H9 (cell line): ENCODE measurements at places on chromosomes 6 and 20. TPM values are rescaled to one million over a fixed set of nuclear protein-coding genes. Genes with fewer than 3 reads are reported as not detected.

CALHM4 gene
- not detected in 2 replicates for total RNA-seq

NHLRC1 gene
- 1.0 and 1.5 TPM in 2 replicates for total RNA-seq

CAP2 gene
- total RNA-seq = 11.5 and 11.9 TPM in 2 replicates

CLIC1 gene
- total RNA-seq = 265 and 266 TPM in 2 replicates

SS18L1 gene
- 18.8 and 22.2 TPM in 2 replicates for total RNA-seq

GRCh38 chr6:61989616-61990015 is 296.4 kb downstream of the KHDRBS2 start:
- no peaks in the 10 kb centered on the region for H3K4me1 ChIP-seq
- no peaks in the 10 kb centered on the region for H3K27me3 ChIP-seq
- H3K4me3 ChIP-seq = no peak overlapping the region
- DNase-seq = no peak
- H3K36me3 ChIP-seq = no peaks in the 10 kb centered on the region
- H3K27ac ChIP-seq = no peak overlapping the region

GRCh38 chr6:109513571-109514071 is 30.6 kb upstream of the ZBTB24 start:
- peaks cover 13% of the 10 kb centered on the region for H3K36me3 ChIP-seq
- H3K27me3 ChIP-seq = no peaks in the 10 kb centered on the region
- H3K27ac ChIP-seq = peak overlapping the region; percentile 47
- no peak overlapping the region for H3K4me3 ChIP-seq

GRCh38 chr20:47029845-47030244 is 135.2 kb downstream of the EYA2 start:
- no peaks in the 10 kb centered on the region for H3K4me1 ChIP-seq
- no peaks in the 10 kb centered on the region for H3K36me3 ChIP-seq
- DNase-seq = no peak
- no peaks in the 10 kb centered on the region for H3K27me3 ChIP-seq

- no peak overlapping the region for H3K4me3 ChIP-seq
- H3K4me1 ChIP-seq = no peaks in the 10 kb centered on the region
- no peak overlapping the region for H3K27ac ChIP-seq
- DNase-seq = no peak
These were observed 152.7 kb downstream of the VEGFA start for GRCh38 chr6:43922426-43923375.

GRCh38 chr6:15230827-15231226 is 15.0 kb upstream of the JARID2 start:
- no peak for DNase-seq
- no peak overlapping the region for H3K27ac ChIP-seq
- H3K36me3 ChIP-seq = no peaks in the 10 kb centered on the region
- H3K4me3 ChIP-seq = no peak overlapping the region
- no peaks in the 10 kb centered on the region; the same call in 1 of the 2 replicates for H3K4me1 ChIP-seq
- no peaks in the 10 kb centered on the region for H3K27me3 ChIP-seq

GRCh38 chr20:22890594-22891300 is 144.4 kb upstream of the SSTR4 start:
- no peak overlapping the region for H3K27ac ChIP-seq
- no peaks in the 10 kb centered on the region for H3K4me1 ChIP-seq
- no peaks in the 10 kb centered on the region for H3K36me3 ChIP-seq
- H3K27me3 ChIP-seq = no peaks in the 10 kb centered on the region; the same call in 1 of the 2 replicates
- H3K4me3 ChIP-seq = no peak overlapping the region
- DNase-seq = no peak

GRCh38 chr20:63847237-63848002 is 13.9 kb upstream of the ABHD16B start:
- H3K27me3 ChIP-seq = no peaks in the 10 kb centered on the region
- H3K4me1 ChIP-seq = peaks cover 5% of the 10 kb centered on the region; the same call in 1 of the 2 replicates
- no peaks in the 10 kb centered on the region for H3K36me3 ChIP-seq
- DNase-seq = peak; percentile 73
- no peak overlapping the region for H3K4me3 ChIP-seq
- peak overlapping the region; percentile 24 for H3K27ac ChIP-seq

DNA sequence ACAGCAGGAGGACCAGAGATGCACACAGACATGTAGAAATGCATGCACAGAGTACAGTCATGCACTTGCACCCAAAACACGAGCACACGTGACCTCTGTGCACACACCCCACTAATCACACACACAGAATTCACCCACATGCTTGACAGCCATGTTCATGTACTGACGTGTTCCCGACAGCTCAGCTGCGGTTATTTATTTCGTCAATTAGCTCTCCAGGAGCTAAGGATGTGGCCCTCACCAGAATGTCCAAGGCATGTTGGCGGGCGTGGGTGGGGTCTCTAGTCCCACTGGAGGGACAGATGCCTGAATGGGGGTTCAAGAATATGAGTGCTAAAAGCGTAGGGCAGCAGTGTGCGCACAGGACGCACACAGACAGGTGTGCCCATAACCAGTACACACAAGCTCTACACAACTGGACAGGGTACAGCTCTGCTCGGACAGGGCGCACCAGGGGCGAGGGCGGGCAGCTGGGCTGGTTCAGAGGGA is 571 bp upstream of the PRPF6 start:
- H3K27ac ChIP-seq = no peak overlapping the region
- H3K36me3 ChIP-seq = peaks cover 31% of the 10 kb centered on the region
- no peak for DNase-seq
- peaks cover 3% of the 10 kb centered on the region; the same call in 1 of the 2 replicates for H3K4me1 ChIP-seq
- H3K4me3 ChIP-seq = peak overlapping the region; percentile 95

GRCh38 chr6:154350293-154350692 is 6.3 kb downstream of the IPCEF1 start:
- H3K36me3 ChIP-seq = no peaks in the 10 kb centered on the region
- H3K4me1 ChIP-seq = no peaks in the 10 kb centered on the region
- H3K27ac ChIP-seq = no peak overlapping the region
- DNase-seq = no peak
- H3K4me3 ChIP-seq = no peak overlapping the region

DNA sequence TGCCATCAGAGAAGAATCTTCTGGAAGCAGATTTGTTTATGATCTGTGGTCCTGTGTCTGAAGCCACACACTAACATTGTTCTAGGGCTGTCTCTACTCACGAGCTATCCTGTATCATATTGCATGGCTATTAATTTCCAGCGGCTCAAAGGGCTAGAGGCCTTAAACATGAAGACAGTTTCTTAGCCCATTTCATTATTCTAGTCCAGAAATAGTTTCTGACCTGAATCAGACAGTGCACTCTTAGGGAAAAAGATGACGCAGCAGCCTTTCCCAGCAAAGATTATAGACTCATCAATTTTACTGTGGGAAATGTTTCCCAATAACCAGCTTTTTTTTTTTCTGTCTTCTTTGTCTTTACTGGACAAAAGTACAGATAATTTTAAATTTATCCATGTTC is 105.3 kb upstream of the SUPT3H start:
- H3K27ac ChIP-seq = no peak overlapping the region
- DNase-seq = no peak
- H3K36me3 ChIP-seq = no peaks in the 10 kb centered on the region

DNA sequence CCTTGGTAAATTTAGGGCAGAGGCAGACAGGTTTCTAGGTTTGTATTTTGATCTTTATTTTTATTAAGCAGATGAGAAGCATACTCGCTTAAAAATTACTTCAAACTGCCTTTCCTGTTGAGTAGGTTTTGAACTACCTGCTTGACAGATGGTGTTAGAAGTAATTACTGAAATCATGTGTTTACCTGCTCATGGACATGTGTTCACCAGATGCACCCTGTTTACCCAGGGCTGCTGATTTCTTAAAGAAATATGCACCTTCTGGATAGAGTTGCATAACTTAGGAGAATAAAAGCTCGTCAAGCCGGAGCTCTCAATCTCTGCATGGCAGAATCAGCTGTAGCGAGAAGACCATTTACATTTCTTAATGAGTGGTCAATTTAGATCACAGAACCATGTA is 165.1 kb downstream of the CDKAL1 start:
- H3K36me3 ChIP-seq = no peaks in the 10 kb centered on the region
- H3K4me3 ChIP-seq = no peak overlapping the region
- no peaks in the 10 kb centered on the region for H3K27me3 ChIP-seq
- H3K27ac ChIP-seq = no peak overlapping the region
- DNase-seq = no peak
- peaks cover 4% of the 10 kb centered on the region for H3K4me1 ChIP-seq
